ENCODE measurements at places on chromosomes 6 and 20.

- DNase-seq: no peak
These were observed 4.9 kb upstream of the UQCC2 start for GRCh38 chr6:33716379-33716778.

- DNase-seq: peak; percentile 43
These were observed 72.3 kb upstream of the IFNGR1 start for GRCh38 chr6:137291441-137291840.

- no peak for DNase-seq
These were observed 524.6 kb upstream of the NOX3 start for GRCh38 chr6:155980014-155980767.

- no peak for DNase-seq
These were observed 715.6 kb downstream of the QKI start for GRCh38 chr6:164130151-164130550.

Measured in activated CD4-positive, alpha-beta T cell treated with anti-CD3 and anti-CD28 coated beads, Interleukin-2, amount 10 ng/mL, durations not matched to agents 24 days and 14 days (primary cell).